CD4-positive, CD25-positive, alpha-beta regulatory T cell (primary cell): ENCODE measurements at places on chromosomes 11 and 22. TPM values are rescaled to one million over a fixed set of nuclear protein-coding genes. Genes with fewer than 3 reads are reported as not detected.

The P2RX6 gene
- total RNA-seq: 0.59 TPM

The OR5A1 gene
- total RNA-seq: not detected

The MPZL2 gene
- total RNA-seq: 1.0 TPM

The TCN2 gene
- 0.30 TPM for total RNA-seq

The RIMBP3B gene
- not detected for total RNA-seq

GRCh38 chr22:46356496-46357480 lies 21.3 kb downstream of the TRMU start:
- no peak for DNase-seq
- no peak overlapping the region for H3K27ac ChIP-seq
- no peaks in the 10 kb centered on the region for H3K27me3 ChIP-seq
- H3K4me1 ChIP-seq: no peaks in the 10 kb centered on the region
- H3K4me3 ChIP-seq: no peak overlapping the region

GRCh38 chr11:86954269-86955110 lies 705 bp downstream of the FZD4 start:
- H3K4me3 ChIP-seq: no peak overlapping the region
- H3K27me3 ChIP-seq: peaks cover 36% of the 10 kb centered on the region
- H3K27ac ChIP-seq: no peak overlapping the region
- H3K36me3 ChIP-seq: no peaks in the 10 kb centered on the region
- H3K4me1 ChIP-seq: peaks cover 18% of the 10 kb centered on the region
- no peak for DNase-seq

DNA sequence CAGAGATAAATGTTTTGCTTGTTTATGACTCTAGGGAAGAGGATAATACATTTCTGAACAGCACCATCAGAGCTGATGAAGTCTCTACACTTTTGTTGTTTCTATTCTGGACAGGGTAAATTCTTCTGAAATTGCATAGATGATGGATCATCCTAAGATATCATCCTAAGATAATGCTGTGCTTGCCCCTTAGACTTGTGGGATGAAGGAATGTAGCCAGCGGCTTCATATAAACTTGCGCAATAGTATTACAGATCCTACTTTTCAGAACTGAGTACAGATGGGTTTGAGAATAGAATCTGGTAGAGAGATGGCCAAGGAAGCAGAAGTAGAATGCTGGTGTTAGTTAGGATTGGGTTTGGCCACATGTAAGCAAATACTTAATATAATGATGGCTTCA lies 61.0 kb downstream of the NCAM1 start:
- H3K36me3 ChIP-seq: no peaks in the 10 kb centered on the region
- DNase-seq: no peak
- H3K27ac ChIP-seq: no peak overlapping the region
- H3K4me1 ChIP-seq: no peaks in the 10 kb centered on the region
- H3K4me3 ChIP-seq: no peak overlapping the region

GRCh38 chr11:76380159-76380976 lies 564 bp downstream of the THAP12 start:
- H3K4me3 ChIP-seq: peak overlapping the region; percentile 91
- peaks cover 48% of the 10 kb centered on the region for H3K4me1 ChIP-seq
- peak overlapping the region; percentile 64 for H3K27ac ChIP-seq
- H3K27me3 ChIP-seq: no peaks in the 10 kb centered on the region

GRCh38 chr11:126485021-126485792 lies 129.7 kb downstream of the ST3GAL4 start:
- no peaks in the 10 kb centered on the region for H3K27me3 ChIP-seq
- no peaks in the 10 kb centered on the region for H3K36me3 ChIP-seq
- no peak overlapping the region for H3K27ac ChIP-seq
- H3K4me3 ChIP-seq: no peak overlapping the region
- no peak for DNase-seq

- H3K27ac ChIP-seq: no peak overlapping the region
- no peaks in the 10 kb centered on the region for H3K36me3 ChIP-seq
- no peaks in the 10 kb centered on the region for H3K27me3 ChIP-seq
Measured at GRCh38 chr11:124415356-124415923, 9.2 kb downstream of the OR8B4 start.

DNA sequence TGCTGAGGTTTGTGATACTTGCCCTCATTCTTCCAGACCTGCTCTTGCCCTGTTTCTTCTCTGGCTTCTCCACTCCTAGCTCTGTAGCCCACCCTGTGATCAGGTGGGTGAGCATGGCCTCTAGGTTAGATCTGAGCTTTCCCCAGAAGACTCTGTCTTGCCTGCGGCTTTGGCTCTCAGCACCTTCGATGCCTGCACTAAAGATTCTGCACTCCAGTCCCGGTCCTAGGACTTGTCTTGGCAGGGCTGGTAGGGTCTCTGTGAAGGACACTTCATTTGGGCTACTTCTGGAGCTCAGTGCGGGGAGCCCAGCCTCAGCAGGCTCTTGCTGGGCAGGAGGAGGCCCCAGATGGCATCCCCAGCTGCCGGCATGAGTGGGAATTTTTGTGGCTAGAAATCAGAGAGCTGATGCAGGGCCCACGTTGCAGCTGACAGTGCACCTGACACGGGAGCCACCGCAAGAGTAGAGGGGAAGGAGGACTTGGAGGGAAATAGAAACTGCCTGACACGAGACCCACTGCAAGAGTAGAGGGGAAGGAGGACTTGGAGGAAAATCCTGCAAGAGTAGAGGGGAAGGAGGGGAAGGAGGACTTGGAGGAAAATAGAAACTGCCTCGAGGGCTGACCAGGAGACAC lies 226.9 kb upstream of the B3GAT1 start:
- H3K4me1 ChIP-seq: no peaks in the 10 kb centered on the region
- no peaks in the 10 kb centered on the region for H3K36me3 ChIP-seq
- H3K27me3 ChIP-seq: no peaks in the 10 kb centered on the region
- no peak overlapping the region for H3K27ac ChIP-seq
- no peak for DNase-seq
- no peak overlapping the region for H3K4me3 ChIP-seq

DNA sequence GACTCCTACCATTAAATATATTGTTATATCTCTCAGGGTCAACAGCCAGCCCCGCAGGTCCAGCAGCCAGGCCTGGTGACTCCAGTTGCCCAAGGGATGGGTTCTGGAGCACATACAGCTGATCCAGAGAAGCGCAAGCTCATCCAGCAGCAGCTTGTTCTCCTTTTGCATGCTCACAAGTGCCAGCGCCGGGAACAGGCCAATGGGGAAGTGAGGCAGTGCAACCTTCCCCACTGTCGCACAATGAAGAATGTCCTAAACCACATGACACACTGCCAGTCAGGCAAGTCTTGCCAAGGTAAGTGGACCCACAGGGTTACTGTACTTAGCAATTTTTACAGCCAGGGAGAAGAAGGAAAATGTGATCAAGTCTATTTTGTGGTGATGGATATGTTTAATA lies 35.1 kb downstream of the EP300 start:
- no peak for DNase-seq
- no peaks in the 10 kb centered on the region for H3K27me3 ChIP-seq
- no peaks in the 10 kb centered on the region for H3K4me1 ChIP-seq
- H3K36me3 ChIP-seq: peaks cover 85% of the 10 kb centered on the region

DNA sequence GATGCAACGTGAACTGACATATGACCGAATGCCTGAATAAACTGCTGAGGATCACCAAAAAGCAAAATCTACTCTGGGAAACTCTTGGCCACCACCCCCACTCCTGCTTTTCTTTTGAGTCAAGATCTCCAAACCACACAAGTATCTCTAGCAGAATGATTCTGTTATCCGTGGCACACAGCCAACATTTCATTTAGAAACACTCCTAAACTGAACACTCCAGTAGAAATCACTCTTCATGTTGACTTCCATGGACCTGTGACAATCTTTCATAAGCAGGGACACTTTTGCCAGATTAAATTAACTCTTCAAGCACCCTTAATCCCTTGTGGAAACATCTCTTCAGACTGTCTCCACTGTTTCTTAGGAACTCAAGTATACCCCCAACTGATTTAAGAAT lies 44.4 kb downstream of the VSIG10L2 start:
- H3K4me1 ChIP-seq: no peaks in the 10 kb centered on the region
- no peak overlapping the region for H3K4me3 ChIP-seq
- no peaks in the 10 kb centered on the region for H3K27me3 ChIP-seq

DNA sequence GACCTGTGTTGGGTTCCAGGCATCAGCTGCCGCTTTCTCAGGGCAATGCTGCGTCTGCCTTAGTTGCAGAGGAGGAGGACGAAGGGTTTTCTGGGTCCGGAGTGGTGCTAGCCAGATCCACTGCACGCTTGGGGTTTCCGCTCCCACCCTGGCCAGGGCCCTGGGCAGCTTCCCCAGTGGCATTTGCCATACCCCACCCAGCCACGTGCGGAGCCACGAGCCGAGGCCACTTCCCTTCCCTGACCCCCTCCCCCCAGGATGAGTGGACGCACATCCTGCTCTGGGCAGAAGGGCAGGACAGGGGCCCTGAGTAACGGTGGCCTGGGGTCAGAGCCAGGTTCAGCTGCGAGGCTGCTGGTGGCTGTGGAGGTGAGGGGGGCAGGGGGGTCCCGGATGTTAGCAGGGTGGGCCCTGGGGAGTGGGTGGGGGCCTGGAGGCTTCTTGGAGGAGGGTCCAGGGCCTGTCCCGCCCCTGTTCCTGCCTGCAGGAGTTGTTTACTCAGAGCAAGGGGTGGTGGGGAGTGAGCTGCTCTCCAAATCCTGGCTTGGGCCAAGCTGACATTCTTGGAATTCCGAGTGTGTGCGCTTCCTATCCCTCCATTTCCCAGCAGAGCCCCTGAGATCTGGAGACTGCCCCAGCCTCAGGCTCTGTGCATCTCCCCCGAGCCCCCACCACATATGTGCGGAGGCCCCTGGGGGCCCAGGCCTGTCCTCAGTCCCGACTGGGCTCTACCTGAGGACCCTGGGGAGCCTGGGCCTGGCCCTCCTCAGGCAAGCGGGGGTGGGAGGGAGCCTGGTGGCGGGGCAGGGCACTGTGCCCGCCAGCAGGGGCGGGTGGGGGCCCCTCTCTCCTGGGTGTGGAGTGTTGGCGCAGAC lies 1.4 kb downstream of the TSPAN4 start:
- no peak overlapping the region for H3K4me3 ChIP-seq
- DNase-seq: no peak

DNA sequence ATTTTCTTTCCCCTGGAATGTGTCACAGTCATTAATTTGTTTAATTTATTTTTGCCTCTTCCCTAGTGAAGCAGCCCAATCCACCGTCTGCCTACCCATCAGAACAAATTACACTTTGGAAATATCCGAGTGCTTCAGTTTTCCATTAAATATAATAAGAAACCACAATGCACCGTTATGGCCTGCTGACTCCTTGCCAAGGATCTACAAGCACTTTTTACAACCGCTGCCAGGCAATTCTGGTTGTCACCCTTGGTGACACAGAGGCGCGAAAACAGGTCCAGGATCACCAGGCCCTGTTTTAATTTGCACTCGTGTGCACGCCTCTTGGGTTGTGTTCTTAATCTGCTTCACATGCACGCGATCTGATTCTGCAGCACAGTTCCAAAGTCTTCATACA lies 43.9 kb downstream of the KIRREL3 start:
- no peaks in the 10 kb centered on the region for H3K4me1 ChIP-seq
- H3K36me3 ChIP-seq: no peaks in the 10 kb centered on the region
- no peaks in the 10 kb centered on the region for H3K27me3 ChIP-seq
- no peak overlapping the region for H3K27ac ChIP-seq
- no peak overlapping the region for H3K4me3 ChIP-seq

DNA sequence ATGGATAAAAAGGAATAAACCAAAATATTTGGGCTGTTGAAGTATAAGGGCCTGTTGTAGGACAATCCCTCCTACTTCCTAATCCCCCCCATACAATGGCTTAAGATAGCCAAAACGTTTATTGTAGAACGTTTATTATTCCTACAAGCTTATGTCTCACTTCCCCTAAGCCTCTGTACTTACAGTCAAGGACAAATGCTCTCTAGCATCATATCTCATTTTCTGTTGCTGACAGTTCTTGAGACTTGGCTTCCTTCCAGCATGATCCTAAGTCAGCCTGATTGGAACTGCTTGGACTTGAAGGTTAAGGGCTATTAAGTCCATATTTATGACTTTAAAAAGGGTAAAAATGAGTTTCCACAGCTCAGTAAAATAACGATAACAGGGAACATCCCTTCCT lies 8.8 kb downstream of the MISFA start:
- no peak for DNase-seq
- no peaks in the 10 kb centered on the region for H3K27me3 ChIP-seq
- H3K4me3 ChIP-seq: no peak overlapping the region
- peaks cover 48% of the 10 kb centered on the region for H3K36me3 ChIP-seq

DNA sequence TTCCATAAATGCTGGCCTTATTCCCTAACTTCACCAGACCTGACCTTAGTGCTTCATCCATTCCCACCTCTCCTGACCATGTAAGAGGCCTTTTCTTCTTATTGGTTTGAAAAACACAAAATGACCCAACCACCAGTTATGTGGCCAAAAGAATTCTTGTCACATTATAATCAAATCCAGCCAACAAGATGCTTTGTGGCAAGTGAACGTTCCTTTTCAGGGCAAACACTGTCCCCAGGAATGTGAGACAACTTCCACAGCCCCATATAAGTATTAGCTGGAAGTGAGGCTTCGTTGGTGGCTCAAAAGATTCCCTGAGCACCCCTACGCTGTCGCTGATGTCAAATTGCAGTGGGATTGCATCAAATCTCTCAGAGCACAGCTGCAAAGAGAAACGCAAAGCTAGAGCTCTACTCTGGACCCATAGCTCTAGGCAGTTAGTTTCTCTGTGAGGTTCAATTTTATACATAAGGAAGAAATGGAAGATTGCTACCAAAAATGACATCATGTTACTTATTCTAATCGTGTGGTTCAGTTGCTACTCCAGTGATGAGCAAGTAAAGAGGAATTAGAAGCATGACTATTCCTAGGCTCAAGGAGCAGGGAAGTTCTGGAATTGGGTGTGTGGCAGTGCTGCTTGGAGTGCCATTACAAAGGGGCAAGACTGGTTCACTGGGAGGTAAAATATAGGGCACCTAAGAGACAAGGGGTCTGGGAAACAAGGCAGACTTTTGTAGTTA lies 26.1 kb downstream of the GLYATL1 start:
- H3K27ac ChIP-seq: no peak overlapping the region
- H3K36me3 ChIP-seq: no peaks in the 10 kb centered on the region
- no peak overlapping the region for H3K4me3 ChIP-seq
- DNase-seq: no peak

DNA sequence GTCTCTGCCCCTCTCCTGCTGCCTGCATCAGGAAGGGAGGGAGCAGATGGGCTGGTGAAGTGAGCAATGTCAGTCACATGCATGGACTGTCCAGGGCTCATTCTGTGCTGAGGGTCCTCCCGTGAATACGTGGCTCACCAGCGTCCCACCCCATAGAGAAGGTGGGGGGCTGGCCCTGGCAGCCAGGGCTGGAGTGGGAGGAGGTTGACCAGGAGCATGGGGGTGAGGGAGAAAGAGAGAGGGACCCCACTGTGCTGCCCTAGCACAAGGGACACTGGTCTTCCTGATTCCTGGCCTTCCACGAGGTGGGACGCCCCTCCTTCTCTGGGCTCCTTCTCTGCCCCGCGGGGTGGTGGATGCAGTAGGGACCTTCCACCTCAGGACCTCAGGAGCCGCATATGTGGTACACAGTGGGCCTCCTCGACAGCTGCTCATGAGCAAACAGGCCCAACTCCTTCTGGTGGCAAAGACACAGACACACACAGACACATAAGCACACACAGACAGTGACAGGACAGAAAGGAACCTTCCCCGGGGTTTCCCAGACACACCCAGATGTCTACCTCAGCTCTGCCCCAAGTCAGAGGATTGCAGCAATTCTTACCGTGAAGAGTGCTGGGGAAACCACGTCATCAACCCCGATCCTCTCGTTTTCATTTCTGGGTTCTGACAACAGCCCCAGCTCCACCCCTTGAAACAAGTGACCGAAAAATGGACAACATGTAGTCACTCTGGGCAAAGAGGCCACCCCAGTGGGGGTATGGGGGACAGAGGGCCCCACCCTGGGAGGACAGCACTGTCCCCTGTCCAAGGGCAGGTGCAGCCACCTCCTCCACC lies 3.6 kb upstream of the APOBEC3A start:
- H3K27me3 ChIP-seq: no peaks in the 10 kb centered on the region
- peaks cover 8% of the 10 kb centered on the region for H3K4me1 ChIP-seq
- no peak overlapping the region for H3K4me3 ChIP-seq
- peak; percentile 82 for DNase-seq
